ENCODE measurements at places on chromosomes 1 and 21. TPM values are rescaled to one million over a fixed set of nuclear protein-coding genes. Genes with fewer than 3 reads are reported as not detected.

NHLH2 gene
- not detected for total RNA-seq

SLC22A15 gene
- 0.12 TPM for total RNA-seq

RGS4 gene
- total RNA-seq, result not detected

NENF gene
- 30.9 TPM for total RNA-seq

ABCA4 gene
- total RNA-seq, result 0.10 TPM

AK4 gene
- 25.2 TPM for total RNA-seq

HFM1 gene
- not detected for total RNA-seq

PAQR6 gene
- 3.7 TPM for total RNA-seq

MAP1LC3C gene
- not detected for total RNA-seq

- no peak overlapping the region for H3K27ac ChIP-seq
- no peak overlapping the region for H3K4me3 ChIP-seq
- DNase-seq, result no peak
- H3K27me3 ChIP-seq, result peaks cover 5% of the 10 kb centered on the region
- H3K36me3 ChIP-seq, result no peaks in the 10 kb centered on the region
- H3K4me1 ChIP-seq, result peaks cover 15% of the 10 kb centered on the region
These were observed 83.9 kb upstream of the SGIP1 start for GRCh38 chr1:66450043-66450514.

GRCh38 chr1:66503841-66504470, 30.0 kb upstream of the SGIP1 start:
- no peaks in the 10 kb centered on the region for H3K4me1 ChIP-seq
- H3K27ac ChIP-seq, result no peak overlapping the region
- H3K27me3 ChIP-seq, result peaks cover 15% of the 10 kb centered on the region
- DNase-seq, result peak; percentile 74
- no peak overlapping the region for H3K4me3 ChIP-seq
- no peaks in the 10 kb centered on the region for H3K36me3 ChIP-seq

DNA sequence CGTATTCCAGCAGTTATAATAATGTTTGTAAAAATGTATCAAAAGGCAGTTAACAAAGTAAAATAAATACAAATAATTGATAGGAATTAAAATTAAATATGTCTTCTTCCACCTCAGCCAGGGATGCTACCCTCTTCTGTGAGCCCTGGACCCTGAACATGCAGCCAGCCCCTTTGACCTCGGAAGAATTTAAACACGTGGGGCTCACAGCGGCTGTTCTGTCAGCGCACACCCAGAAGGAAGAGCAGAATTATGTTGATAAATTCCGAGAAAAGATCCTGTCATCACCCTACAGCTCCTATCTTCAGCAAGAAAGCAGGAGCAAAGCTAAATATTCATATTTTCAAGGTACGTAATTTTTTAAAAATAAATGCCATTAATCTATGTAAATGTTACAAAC, 26.5 kb downstream of the UTS2 start:
- H3K36me3 ChIP-seq, result peaks cover 19% of the 10 kb centered on the region
- no peaks in the 10 kb centered on the region for H3K4me1 ChIP-seq
- no peak for DNase-seq
- no peak overlapping the region for H3K27ac ChIP-seq
- no peaks in the 10 kb centered on the region for H3K27me3 ChIP-seq
- peak overlapping the region; percentile 86 for H3K4me3 ChIP-seq

DNA sequence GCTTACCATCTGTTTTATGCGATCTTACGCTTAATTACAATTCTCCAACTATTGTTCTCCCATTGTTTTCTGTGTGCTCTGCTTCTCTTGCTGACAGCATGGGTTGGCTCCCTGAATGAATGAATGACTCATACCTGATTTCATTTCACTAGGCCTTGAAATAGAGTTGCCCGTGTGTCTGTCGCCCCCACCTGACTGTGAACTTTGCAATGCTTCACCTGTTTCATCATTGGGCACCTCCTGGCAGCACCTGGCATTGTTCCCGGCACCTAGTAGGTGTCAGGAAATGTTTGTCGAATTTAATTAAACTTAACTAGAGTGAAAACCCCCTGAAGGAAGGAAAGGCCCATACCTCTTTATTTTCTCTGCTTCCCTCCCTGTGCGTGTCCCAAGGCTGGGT, 120.5 kb upstream of the KLHDC7A start:
- no peaks in the 10 kb centered on the region for H3K4me1 ChIP-seq
- H3K27ac ChIP-seq, result no peak overlapping the region
- no peak for DNase-seq
- no peak overlapping the region for H3K4me3 ChIP-seq

DNA sequence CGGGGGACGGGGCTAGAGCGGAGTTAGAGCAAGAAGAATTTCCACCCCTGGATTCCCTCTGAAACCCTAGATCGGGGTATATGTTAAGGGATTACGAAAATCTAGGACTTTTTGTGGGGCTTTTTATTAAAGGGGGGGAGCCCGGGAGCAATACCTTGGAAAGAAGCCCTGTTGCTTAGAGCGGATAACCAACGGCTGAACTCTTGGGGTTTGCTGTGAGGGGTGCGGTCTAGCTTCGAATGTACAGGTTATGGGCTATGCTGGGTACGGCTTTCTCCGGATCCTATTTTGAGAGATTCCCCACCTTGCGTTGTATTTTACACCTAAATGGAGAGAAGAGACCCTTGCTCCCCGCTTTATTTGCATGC, 626 bp downstream of the DYRK3 start:
- peaks cover 19% of the 10 kb centered on the region for H3K27me3 ChIP-seq
- H3K4me1 ChIP-seq, result peaks cover 27% of the 10 kb centered on the region
- H3K27ac ChIP-seq, result no peak overlapping the region
- H3K36me3 ChIP-seq, result peaks cover 6% of the 10 kb centered on the region
- peak; percentile 21 for DNase-seq
- H3K4me3 ChIP-seq, result peak overlapping the region; percentile 83

GRCh38 chr21:14559102-14559501, 13.0 kb upstream of the SAMSN1 start:
- no peak for DNase-seq
- H3K36me3 ChIP-seq, result no peaks in the 10 kb centered on the region
- peaks cover 22% of the 10 kb centered on the region for H3K4me1 ChIP-seq

- DNase-seq, result no peak
- H3K4me1 ChIP-seq, result peaks cover 20% of the 10 kb centered on the region
- H3K27ac ChIP-seq, result no peak overlapping the region
- H3K4me3 ChIP-seq, result no peak overlapping the region
These were observed 2.6 kb downstream of the TUFT1 start for GRCh38 chr1:151542710-151543129.

DNA sequence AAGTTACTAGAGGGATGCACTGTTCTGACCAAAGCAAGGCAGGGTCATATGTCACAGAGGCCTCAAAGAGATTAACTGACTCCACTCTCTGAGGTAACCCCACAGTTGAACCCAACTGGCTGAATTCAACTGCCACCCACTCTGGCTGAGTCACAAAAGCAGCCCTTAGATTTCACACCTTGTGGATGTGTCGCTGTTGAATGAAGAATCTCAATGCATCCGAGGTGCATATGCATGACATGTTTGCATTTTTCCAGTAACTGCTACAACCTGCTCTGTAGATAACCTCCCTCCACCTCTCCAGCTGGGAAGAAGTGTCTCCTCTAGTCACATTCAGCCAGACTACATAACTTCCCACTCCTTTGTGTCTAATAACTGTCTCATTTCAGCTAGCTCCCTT, 27.9 kb upstream of the KIF21B start:
- H3K27ac ChIP-seq, result no peak overlapping the region
- DNase-seq, result peak; percentile 25
- H3K4me1 ChIP-seq, result no peaks in the 10 kb centered on the region
- H3K4me3 ChIP-seq, result no peak overlapping the region
- no peaks in the 10 kb centered on the region for H3K36me3 ChIP-seq

GRCh38 chr1:114517348-114517747, 6.3 kb upstream of the TRIM33 start:
- no peak overlapping the region for H3K27ac ChIP-seq
- peaks cover 10% of the 10 kb centered on the region for H3K4me1 ChIP-seq
- no peak overlapping the region for H3K4me3 ChIP-seq
- DNase-seq, result no peak

- H3K4me3 ChIP-seq, result no peak overlapping the region
- no peaks in the 10 kb centered on the region for H3K36me3 ChIP-seq
- no peaks in the 10 kb centered on the region for H3K4me1 ChIP-seq
- no peaks in the 10 kb centered on the region for H3K27me3 ChIP-seq
- no peak for DNase-seq
- no peak overlapping the region for H3K27ac ChIP-seq
These were observed 53.9 kb downstream of the NENF start for GRCh38 chr1:212486619-212486975.

- no peak overlapping the region for H3K27ac ChIP-seq
- no peak overlapping the region for H3K4me3 ChIP-seq
- no peaks in the 10 kb centered on the region for H3K4me1 ChIP-seq
- DNase-seq, result peak; percentile 14
- H3K36me3 ChIP-seq, result peaks cover 11% of the 10 kb centered on the region
These were observed 75.2 kb upstream of the TEKT2 start for GRCh38 chr1:36008546-36009197.

Measured in activated naive CD4-positive, alpha-beta T cell treated with anti-CD3 and anti-CD28 coated beads for 36 hours (primary cell).